ENCODE measurements at places on chromosomes 6 and 20.

GRCh38 chr6:19417713-19418112, 419.5 kb upstream of the ID4 start:
- DNase-seq: peak; percentile 8

- DNase-seq: no peak
Measured at GRCh38 chr6:78076371-78076770, 423.5 kb downstream of the MEI4 start.

DNA sequence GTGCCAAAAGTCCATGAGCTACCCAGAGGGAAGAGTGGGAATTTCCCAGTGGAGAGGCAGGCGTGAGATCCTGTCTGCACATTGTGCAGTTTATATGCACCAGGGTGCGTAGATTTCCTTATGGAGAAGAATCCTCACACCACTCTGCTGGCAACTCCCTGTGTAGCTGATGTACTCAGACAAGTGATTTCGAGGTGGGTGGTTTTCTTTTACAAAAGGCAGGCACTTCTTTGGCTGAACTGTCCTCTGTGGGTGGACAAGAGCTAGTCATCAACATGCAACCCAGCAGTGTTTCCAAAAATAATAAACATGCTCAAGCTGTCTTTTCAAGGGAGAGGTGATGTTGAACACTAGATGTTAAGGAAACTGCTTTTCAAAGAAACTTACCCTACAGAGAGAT, 121.7 kb upstream of the NXT1 start:
- DNase-seq: no peak

DNA sequence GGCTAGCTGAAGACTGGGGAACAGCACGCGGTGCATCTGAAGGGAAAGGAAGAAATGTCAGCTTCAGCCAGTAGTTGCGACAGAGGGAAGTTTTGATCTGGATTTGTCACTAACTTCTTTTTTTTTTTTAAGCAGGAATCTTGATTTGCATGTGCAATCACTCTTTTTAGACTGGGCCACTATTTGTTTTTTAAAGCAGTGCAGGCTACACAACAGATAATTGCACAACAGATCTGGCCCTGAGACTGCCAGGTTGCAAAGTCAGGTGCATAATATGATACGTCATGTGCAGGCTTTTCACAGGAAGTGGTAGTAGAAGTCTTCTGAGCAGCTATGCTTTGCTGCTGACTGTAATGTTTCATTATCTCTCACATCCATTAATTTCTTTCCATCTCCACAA, 13.5 kb downstream of the PFDN4 start:
- peak; percentile 36 for DNase-seq

- DNase-seq: no peak
Measured at GRCh38 chr6:35984701-35985100, 39.7 kb downstream of the SLC26A8 start.

DNA sequence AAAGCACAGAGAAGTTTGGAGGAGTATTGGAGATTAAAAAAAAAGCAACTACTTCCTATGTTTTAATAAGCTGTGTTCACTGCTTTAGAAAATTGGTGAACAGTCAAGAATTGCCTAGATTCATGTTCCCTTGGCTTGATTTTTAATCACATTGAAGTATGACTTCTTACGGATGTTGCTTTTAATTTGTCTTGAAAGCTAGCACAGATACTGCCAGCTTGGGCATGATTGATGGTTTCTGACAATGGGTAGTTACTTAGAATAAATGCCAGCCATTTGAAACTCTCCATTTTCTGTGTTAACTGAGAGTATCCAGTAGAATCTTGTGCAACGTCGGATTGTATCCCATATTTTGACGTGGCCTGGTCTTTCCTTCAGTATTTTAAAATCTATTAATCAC, 178.0 kb downstream of the DTNBP1 start:
- DNase-seq: no peak

- no peak for DNase-seq
Measured at GRCh38 chr6:158270389-158271127, 41.7 kb upstream of the TULP4 start.

- DNase-seq: no peak
Measured at GRCh38 chr6:34022250-34022872, 123.5 kb downstream of the GRM4 start.

DNA sequence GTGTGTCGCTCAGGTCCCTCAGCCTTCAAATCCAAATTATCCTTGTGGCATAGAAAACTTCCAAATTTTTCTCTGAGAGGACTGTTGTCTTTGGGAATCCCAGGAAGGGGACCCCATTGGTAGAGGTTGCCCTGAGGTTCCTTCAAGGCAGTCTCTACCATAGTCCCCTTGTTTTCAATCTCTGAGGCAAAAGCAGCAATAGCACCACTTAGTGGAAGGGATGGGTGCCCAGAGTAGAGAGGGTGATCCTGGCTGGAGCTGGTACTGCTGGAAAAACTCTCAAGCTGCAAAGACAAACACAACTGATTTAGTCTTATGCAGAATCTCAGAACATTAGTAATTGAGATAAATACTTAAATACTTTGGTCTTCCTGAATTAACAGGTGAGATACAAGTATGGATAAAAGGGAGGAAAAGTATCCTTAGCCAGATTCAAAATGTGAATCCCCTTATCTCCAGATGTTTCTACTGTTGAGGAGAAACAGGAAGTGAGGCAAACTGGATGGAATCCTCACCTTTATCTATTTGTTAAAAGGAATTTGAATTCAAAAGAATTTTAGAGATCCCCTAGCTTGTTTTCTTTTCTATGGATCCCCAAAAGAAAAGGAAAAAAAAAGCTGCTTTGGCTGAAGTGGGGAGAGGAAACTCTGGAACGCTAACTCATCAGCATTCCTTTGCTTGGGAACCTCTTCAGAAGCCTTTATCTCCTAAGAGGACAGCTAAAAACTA, 13.4 kb downstream of the ZNF318 start:
- DNase-seq: peak; percentile 50

DNA sequence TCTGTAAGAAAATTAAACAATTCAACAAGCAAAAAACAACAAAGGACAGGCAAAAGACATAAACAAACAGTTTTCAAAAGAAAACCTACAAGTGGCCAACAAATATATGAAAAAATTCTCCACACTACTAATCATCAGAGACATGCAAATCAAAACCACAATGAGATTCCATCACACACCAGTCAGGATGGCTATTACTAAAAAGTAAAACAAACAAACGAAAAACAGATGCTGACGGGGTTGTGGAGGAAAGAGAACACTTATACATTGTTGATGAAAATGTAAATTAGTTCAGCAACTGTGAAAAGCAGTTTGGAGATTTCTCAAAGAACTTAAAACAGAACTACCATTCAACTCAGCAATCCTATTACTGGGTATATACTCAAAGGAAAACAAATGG, 537.6 kb downstream of the HDGFL1 start:
- DNase-seq: no peak

DNA sequence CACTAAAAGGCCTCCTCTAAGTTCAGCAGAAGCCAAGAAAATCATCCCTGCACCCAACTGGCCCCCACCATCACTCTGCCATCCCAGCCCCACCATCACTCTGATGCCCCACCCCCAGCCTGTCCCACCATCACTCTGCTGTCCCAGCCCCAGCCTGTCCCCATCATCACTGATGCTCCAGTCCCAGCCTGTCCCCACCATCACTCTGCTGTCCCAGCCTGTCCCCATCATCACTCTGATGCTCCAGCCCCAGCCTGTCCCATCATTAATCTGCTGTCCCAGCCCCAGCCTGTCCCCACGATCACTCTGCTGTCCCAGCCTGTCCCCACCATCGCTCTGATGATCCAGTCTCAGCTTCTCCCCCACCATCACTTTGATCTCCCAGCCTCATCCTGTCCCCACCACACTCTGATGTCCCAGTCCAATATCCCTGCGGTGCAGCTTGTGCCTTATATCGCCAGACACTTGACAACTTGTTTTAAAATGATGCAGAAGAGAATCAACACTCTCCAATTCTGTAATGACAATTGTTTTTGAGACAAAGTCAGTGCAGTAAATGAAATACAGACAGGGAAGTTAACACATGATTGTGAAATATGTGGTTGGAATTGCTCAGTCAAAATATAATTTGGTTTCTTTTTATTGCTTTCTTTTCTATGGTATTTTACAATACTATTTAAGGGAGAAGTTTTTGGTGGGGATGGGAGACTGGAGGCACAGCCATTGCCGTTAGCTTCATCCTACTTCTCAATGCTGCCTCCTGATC, 100.8 kb downstream of the TNFAIP3 start:
- DNase-seq: no peak

GRCh38 chr6:15176816-15177370, 69.0 kb upstream of the JARID2 start:
- DNase-seq: no peak

DNA sequence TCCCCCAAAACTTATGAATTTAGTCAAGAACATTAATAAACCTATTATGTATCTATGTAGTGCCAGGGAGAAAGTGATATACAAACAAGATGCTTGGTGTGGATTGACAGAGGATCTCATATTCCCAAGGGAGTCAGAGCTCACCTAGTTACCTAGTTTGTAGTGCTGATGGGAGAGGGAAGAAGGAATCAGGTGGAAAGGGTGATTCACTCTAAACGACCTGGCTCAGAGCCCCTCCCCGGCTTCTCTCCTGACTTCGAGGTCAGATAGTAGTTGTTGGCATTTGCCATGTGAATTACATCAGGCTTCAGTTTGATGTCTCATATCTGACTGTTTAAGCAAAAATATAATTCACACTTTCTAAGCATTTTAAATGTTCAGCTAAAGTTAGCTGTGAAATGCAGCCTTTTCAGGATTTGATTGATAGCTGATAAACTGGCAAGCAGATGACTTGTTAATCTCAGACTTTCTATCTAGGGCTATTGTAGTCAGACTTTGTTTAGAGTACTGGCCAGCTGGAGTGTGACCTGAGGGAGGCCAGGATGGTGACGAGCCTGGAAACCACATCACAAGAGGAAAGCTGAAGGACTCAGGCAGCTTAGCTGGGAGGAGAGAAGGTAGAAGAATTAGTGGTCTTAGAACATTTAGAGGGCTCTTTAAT, 123.7 kb downstream of the AKAP7 start:
- DNase-seq: no peak

DNA sequence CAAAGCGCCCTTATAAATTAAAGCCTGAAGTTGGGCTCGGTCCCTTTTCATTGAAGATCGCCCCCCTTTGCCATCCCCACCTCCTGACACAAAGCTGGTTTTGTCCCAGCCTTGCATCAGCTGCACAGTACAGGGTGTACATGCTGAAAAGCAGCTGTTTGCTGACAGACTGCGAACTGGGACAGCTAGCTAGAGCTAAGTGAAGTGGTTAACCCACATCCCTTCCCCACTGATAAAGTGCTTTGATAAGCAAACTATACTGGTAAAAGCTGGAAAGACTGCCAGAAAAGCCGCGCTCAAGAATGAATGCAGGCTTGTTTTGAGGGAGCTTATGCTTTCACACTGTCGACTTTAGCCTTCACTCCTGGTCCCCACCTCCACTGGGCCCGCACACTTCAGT, 207.3 kb downstream of the GMDS start:
- no peak for DNase-seq

- DNase-seq: no peak
Measured at GRCh38 chr6:86619428-86619827, 317.9 kb upstream of the HTR1E start.

GRCh38 chr6:72022830-72023229, 136.5 kb downstream of the RIMS1 start:
- no peak for DNase-seq

GRCh38 chr6:164741938-164742451, 567.4 kb downstream of the C6orf118 start:
- DNase-seq: no peak

- peak; percentile 88 for DNase-seq
Measured at GRCh38 chr20:2523919-2524708, 12.3 kb upstream of the TMC2 start.

GRCh38 chr20:57619051-57619831, 985 bp downstream of the ZBP1 start:
- DNase-seq: no peak

- no peak for DNase-seq
Measured at GRCh38 chr20:57038608-57039440, 227.6 kb downstream of the BMP7 start.

- DNase-seq: no peak
Measured at GRCh38 chr20:39702701-39703349, 740.7 kb downstream of the DHX35 start.

GRCh38 chr20:34564833-34565232, 6.3 kb downstream of the MAP1LC3A start:
- DNase-seq: no peak

DNA sequence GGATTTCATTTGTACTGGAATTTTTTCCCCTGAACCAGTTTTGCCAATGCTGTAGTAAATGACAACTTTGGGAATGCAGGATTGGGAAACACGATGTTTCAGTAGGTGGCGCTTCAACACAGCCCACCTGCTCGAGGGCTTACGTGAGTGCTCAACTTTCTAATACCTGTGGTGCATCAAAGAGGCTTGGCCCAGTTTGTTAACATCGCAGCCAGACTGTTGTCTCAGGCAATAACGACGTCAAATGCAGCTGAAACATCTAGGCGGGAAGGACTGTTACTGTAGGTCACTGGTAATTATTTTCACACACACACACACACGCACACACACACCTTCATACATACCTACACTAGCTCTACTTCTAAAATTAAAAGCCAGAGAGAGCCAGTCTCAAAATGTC, 815.5 kb upstream of the SLC35B3 start:
- peak; percentile 84 for DNase-seq

DNA sequence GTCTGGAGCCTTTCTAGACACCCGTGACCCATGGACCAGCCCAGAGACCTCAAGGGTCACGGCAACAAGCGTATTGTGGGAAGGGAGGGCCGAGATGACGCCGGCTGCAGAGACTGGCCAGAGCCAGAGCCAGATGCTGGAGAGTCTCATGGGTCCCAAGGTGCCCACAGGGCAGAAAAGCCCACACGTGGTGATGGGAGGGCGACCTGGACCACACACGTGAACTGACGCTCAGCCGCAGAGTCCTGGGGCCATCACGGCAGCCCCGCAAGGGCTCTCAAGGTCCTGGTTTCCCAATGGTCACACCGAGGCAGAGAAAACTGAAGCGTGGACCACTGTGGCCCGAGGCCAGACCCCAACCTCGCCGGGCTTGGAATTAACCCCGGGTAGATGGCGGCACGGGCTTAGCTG, 92.6 kb downstream of the YTHDF1 start:
- no peak for DNase-seq

DNA sequence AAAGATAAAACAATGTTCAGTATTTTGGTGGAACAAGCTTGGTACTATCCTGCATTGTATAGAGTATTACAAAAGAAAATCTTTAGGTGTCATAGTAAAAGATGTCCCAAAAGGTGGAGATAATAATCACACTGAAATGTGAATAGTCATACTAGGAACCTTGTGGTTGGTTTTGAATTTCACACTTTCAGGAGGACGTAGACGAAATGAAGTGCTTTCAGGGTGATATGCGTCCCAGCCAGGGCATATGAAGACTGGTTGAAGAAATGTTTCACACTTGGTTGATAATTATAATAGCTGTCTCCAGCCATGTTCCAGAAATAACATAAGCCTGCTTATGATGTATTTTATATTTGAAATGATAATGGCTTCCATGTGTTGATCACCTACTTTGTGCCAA, 60.4 kb downstream of the SCAND1 start:
- no peak for DNase-seq
